ENCODE measurements at places on chromosomes 7 and 10. TPM values are rescaled to one million over a fixed set of nuclear protein-coding genes. Genes with fewer than 3 reads are reported as not detected.

DNA sequence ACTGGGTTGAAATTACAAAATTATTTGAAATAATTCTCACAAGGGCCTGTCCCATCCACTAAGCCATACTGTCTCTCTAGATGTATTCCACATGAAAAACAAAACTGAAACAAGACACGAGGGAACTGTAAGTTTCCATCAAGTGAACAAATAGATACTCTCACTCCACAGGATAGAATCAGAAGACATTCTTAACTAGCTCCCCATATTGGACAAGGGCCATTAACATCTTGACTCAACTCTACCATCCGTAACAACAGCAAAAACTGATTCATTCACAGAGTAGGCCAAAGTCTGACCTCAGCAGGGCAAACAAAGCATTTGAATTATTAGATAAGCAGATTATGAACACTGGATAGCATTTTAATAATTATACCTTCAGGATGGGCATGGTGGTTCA, 29.1 kb downstream of the UBE2H start:
- H3K36me3 ChIP-seq, result peaks cover 6% of the 10 kb centered on the region
- H3K27me3 ChIP-seq, result no peaks in the 10 kb centered on the region
- no peak for DNase-seq
- peak overlapping the region; percentile 39 for H3K27ac ChIP-seq
- H3K4me1 ChIP-seq, result peaks cover 27% of the 10 kb centered on the region
- H3K4me3 ChIP-seq, result peak overlapping the region; percentile 82

- no peaks in the 10 kb centered on the region for H3K36me3 ChIP-seq
- peak overlapping the region; percentile 51 for H3K27ac ChIP-seq
- peaks cover 6% of the 10 kb centered on the region for H3K27me3 ChIP-seq
- peaks cover 26% of the 10 kb centered on the region for H3K4me1 ChIP-seq
These were observed 13.7 kb upstream of the CPA1 start for GRCh38 chr7:130366564-130366963.

- no peak overlapping the region for H3K4me3 ChIP-seq
- H3K4me1 ChIP-seq, result peaks cover 11% of the 10 kb centered on the region
- H3K36me3 ChIP-seq, result peaks cover 7% of the 10 kb centered on the region
- H3K27ac ChIP-seq, result no peak overlapping the region
- no peak for DNase-seq
These were observed 39.1 kb downstream of the TASOR2 start for GRCh38 chr10:5723692-5724091.

DNA sequence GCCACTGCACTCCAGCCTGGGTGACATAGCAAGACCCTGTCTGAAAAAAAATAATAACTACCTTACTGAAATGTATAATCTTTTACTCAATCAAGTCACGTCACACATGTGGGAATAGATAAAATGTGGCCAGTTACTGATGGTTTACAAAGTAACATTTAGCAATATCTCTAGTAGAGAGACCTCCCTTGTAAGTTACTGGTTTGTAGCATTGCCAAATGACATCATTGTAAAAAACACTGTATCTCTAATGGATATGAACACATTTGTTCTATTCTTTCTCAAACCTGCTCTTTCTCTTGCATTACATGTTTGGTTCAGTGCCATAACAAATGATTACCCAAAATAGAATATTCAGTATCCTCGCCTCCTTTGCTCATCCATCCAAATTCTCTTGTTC, 18.8 kb downstream of the TET1 start:
- H3K27me3 ChIP-seq, result no peaks in the 10 kb centered on the region
- H3K4me3 ChIP-seq, result no peak overlapping the region
- DNase-seq, result no peak
- H3K36me3 ChIP-seq, result no peaks in the 10 kb centered on the region
- H3K27ac ChIP-seq, result no peak overlapping the region
- H3K4me1 ChIP-seq, result peaks cover under 1% of the 10 kb centered on the region

- H3K4me1 ChIP-seq, result peaks cover 3% of the 10 kb centered on the region
- peaks cover 26% of the 10 kb centered on the region for H3K27me3 ChIP-seq
- no peak overlapping the region for H3K4me3 ChIP-seq
These were observed 220.3 kb downstream of the STK31 start for GRCh38 chr7:23930312-23930711.

DNA sequence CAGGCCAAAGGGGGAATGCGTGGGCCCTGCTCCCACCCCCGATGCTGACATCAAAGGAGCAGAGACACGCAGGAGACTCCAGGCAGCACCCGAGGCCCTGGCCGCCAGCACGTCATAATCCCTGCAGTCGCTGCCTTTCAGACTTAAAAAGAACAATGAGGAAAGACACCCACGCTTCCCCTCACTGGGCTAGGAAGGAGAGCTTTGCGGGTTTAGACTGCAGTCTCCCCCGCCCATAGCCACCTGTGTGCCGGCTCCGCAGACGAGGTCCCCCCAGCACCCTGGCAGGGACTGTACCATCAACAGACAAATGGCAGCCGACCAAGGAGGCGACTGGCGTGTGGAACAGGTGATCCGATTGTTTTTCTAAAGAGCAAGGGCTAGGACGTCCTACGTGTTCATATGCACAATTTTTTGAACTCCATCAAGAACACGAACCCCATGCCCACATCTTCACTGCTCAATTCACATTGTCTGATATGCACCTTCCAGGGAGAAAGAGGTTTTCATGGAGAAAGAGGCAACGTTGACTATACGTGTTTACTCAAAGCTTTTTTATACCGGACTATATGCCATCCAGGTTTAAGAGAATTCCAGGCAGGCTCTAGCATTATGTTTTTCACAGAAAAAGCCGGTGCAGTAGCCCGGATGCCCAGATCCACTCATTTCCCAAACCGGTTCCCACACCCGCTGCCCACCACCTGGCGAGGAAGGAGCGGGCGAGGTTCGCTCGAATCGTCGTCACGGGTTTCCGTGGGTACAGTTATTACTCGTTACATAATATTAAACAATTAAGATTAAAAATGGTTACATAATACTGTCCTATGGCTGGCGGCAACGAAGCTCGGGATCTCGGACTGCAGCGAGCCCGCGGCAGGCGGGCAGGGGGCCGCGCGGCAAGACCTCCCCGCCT, 1.1 kb downstream of the GRB10 start:
- DNase-seq, result no peak
- peaks cover 16% of the 10 kb centered on the region for H3K4me1 ChIP-seq
- H3K4me3 ChIP-seq, result peak overlapping the region; percentile 77
- peaks cover 4% of the 10 kb centered on the region for H3K36me3 ChIP-seq
- peaks cover 36% of the 10 kb centered on the region for H3K27me3 ChIP-seq

DNA sequence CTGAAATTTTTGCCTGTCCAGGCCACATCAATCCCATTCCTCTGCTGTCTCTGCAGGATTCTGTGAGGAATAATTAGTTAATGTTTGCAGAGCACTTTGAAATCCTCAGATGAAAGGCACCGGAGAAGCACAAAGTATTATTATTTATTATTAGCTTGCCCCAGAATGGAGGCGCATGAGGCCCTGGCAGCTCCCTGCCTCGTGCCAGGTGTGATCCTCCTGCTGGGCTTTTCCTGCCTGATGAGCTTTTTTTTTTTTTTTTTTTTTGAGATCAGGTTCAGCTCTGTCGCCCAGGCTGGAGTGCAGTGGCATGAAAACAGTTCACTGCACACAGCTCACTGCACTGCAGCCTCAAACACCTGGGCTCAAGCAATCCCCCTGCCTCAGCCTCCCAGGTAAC, 65.2 kb downstream of the TCF7L2 start:
- H3K27me3 ChIP-seq, result peaks cover 8% of the 10 kb centered on the region
- no peaks in the 10 kb centered on the region for H3K36me3 ChIP-seq
- H3K27ac ChIP-seq, result no peak overlapping the region
- no peak overlapping the region for H3K4me3 ChIP-seq
- H3K4me1 ChIP-seq, result peaks cover 2% of the 10 kb centered on the region

DNA sequence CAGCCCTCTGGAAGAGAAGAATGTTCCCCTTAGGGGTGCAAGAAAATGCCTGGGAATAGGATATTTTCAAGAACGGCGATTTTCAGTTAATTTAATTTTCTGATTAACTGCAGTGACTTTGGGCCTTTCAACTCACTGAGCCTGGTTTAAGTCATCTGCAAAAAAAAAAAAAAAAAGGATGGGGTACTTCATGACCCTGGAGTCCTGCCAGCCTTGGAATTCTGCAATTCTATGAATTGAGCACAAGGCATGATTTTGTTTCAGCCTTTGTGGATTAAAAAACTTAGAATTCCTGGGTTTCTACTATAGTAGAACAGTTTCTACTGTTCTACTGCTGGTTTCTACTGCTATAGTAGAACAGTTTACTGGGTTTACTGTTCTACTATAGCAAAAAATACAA, 58.3 kb upstream of the CALD1 start:
- H3K27me3 ChIP-seq, result peaks cover 12% of the 10 kb centered on the region
- H3K36me3 ChIP-seq, result no peaks in the 10 kb centered on the region
- no peak overlapping the region for H3K27ac ChIP-seq
- no peak overlapping the region for H3K4me3 ChIP-seq
- peaks cover 3% of the 10 kb centered on the region for H3K4me1 ChIP-seq

- no peak overlapping the region for H3K4me3 ChIP-seq
- H3K4me1 ChIP-seq, result peaks cover 3% of the 10 kb centered on the region
These were observed 33.7 kb upstream of the C7orf33 start for GRCh38 chr7:148556892-148557291.

DNA sequence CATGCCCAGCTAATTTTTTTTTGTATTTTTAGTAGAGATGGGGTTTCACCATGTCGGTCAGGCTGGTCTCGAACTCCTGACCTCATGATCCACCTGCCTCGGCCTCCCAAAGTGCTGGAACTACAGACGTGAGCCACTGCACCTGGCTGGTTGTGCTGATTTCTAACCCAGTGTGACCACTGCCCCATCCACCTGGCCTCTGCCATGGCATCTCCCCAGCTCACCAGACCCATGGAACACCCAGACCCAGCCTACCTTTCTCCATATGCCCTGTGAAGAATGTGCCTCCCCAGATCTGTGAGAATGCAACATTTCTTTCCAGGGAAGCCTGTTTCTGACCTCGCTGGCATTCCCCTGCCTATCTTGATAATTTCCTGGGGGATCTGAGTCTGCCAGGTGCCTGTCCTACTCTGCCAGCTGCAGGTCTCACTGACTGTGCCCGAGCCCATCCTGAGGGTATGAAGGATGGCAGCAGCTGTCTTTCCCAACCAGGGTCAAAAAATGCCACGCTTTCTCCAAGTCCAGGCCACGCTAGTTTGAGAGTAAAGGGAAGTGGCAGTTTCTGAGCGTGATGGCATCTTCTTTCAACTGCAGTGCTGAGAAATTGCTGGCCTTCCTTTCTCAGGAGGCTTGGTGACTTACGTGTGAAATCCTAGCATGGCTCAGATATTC, 324.4 kb upstream of the ZNF32 start:
- peaks cover 4% of the 10 kb centered on the region for H3K4me1 ChIP-seq
- no peaks in the 10 kb centered on the region for H3K36me3 ChIP-seq

DNA sequence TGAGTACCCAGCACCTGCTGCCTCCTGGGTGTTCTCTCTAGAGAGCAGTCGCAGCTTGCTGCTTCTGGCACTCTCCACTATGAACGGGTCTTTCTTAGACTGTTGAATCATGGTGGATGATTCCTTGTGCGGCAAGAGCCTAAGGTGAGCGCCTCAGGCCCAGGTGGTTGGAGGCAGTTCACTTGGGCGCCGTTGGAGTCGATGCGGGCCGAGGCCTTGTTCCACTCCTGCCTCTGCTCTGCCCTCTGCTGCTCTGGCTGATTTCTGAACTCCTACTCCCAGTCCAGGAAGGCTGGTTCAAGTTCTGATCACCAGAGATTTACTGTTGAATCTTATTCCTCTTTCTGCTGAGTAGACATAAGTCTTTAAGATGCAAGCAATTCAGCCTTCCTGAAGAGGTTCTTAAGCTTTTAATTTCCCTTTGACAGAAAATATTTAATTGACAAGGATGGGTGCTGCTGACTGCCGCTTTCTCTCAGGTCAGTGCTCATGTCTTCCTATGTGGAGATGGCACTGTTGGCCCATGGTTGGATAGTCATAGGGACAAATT, 10.4 kb downstream of the YKT6 start:
- DNase-seq, result no peak
- peaks cover 2% of the 10 kb centered on the region for H3K4me1 ChIP-seq
- no peak overlapping the region for H3K27ac ChIP-seq
- H3K27me3 ChIP-seq, result no peaks in the 10 kb centered on the region
- H3K4me3 ChIP-seq, result no peak overlapping the region

DNA sequence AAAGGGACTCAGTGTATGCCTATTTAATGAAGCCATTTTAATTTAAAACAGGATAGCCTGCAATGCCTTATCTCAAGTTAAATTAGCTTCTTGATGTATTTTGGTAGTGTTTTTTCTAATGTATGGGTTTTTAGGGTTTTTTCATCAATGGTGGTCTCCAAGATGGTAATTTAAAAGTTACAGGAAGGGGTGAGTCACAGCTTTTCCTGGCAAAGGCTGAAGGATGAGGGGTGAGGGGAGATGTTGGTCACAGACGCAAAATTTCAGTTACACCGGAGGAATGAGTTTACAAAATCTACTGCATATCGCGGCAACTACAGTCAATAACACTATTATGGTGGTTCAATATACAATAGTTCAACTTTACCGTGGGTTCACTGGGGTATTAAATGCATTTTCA, 31.6 kb downstream of the CCDC3 start:
- H3K4me1 ChIP-seq, result no peaks in the 10 kb centered on the region
- H3K36me3 ChIP-seq, result peaks cover 5% of the 10 kb centered on the region
- peaks cover 11% of the 10 kb centered on the region for H3K27me3 ChIP-seq
- H3K4me3 ChIP-seq, result no peak overlapping the region
- H3K27ac ChIP-seq, result no peak overlapping the region
- DNase-seq, result no peak

DNA sequence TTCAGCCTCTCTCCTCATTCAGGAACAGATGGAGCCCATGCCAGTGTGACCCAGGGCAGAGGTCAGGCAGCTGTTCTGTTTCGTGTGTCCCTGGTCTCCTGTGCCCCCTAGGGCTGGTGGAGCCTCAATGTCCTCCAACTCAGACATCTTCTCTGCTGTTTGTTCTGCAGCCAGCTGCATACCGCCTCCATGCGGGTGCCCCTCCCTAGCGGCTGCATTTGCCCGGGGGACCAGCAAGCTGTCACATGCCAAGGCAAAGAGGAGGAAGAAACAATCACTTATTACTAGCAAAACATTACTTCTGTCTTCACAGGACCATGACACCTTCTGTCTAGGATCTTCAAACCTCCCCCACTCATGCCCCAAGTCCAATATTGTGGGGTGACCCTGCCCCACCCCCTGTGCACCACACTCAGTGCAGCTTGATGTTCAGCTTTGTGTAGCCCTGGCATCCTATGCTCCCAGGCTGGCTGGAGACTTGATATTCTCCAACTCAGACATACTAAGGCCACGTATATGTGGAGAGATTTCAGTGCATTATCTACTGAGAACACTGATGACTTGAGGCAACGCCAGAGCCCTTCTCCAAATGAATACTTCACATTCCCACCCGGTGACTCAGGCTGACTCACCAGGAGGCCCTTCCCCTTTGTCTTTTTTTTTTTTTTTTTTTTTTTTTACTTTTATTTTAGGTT, 188.9 kb downstream of the SKIDA1 start:
- peaks cover 8% of the 10 kb centered on the region for H3K27me3 ChIP-seq
- no peaks in the 10 kb centered on the region for H3K4me1 ChIP-seq
- no peak for DNase-seq
- no peak overlapping the region for H3K4me3 ChIP-seq
- peaks cover 7% of the 10 kb centered on the region for H3K36me3 ChIP-seq
- no peak overlapping the region for H3K27ac ChIP-seq

Gene NKX1-2
- total RNA-seq, result not detected

Gene THSD7A
- total RNA-seq, result 0.07 TPM

Data from T-helper 17 cell (primary cell).